ENCODE measurements at places on chromosomes 3 and 15.

DNA sequence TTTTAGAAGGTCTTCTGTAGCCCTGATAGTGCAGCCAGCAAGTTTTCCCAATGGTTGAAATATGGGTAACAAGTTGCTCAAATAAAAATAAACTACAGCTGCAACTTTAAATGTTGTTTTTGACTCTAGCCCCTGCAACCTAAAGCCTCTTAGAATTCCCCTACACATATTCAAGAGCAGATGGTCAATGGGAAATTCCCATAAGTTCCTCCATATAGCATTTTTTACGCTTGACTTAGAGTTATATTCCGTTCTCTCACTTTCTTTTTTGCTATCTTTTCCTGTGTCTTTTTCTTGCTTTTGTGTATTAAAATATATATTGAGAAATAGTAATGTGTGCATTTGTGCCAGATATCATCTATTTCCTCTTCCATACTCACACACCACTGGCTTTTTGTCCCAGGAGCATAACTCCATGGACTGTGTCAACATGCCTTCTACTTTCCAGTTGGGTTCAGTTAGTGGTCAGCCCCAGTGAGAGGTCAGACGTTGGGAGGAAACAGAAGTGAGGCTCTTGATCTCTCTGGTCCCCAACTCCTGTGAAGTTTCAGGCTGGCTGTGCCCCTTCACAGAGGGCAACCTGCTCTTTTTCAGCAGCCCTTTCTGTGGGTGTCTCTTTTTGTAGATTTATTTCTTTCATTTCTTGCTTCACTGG lies 63.3 kb upstream of the TP63 start:
- no peak for DNase-seq

GRCh38 chr15:62607643-62608042 lies 434.9 kb upstream of the TPM1 start:
- no peak for DNase-seq

- no peak for DNase-seq
Measured at GRCh38 chr3:194032828-194033435, 103.0 kb upstream of the HES1 start.

GRCh38 chr15:70062321-70062956 lies 35.3 kb downstream of the TLE3 start:
- no peak for DNase-seq

- no peak for DNase-seq
Measured at GRCh38 chr3:113104357-113105092, 106.8 kb upstream of the BOC start.

DNA sequence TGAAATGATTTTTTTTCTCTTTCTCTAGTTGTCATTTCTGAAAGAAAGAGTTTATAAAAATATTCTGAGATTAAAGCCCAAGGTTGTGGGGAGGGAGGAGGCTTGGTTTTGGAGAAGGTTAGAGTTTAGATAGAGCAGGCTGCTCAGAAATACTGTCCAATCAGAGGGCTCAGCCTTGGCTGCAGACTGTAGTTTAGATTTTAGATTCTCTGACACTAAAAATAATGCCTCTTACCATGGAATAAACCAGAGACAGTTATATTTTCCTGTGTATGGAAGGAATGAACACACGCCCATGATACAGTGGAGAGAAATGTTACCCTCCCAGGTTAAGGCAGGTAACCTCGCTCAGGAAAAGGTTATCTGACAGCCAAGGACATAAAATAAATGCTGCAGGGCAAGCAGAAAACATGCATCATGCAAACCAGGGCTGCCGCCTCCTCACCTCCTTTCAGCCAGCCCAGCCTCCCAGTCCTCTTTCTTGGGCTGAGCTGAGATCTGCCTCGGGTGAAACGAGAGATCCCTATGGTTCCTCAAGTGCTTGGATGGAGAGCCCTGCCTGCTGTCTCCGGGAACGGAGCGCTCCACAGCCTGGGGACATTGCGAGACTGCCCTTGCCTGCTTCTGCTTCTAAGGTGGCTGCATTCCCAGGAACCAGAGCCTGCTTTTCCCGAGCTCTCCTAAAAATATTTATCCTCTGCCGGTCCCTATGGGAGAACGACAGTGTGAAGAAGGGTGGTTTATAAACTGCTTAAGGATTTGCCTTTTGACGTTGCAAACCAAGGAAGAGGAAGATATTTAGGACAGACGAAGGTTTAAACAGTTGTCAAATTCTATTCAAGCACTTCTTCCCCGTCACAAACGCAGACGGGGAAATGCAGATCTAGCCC lies 848 bp downstream of the NCEH1 start:
- no peak for DNase-seq

DNA sequence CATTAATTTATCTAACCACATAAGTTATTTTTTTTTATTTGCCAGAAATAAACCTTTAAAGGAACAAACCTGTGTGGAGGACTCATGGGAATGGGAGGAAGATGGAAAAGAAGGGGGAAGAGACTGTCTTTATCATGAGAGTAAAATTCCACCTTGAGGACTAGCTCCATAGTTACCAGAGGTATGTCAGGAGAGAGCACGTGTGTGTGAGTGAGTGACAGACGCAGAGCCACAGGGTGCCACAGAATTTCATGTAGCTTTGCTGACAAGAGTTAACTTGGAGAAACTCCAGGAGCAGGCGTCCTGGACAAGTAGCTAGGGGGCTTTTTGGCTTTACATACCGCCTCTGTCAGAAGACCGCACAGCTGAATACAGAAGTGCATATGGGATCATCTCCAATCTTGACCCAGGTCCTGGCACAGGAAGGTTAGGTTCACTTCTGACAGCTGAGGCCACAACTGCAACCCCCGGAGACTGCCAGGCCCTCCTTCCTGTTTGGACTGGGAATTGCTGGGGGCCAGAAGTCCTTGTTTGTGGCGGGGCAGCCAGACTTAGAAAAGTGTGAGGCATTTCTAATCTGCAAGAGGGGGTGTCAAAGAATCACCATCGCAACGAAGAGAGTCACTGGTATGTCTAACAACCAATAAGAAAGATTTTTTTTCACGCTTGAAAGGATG lies 197.8 kb upstream of the TPM1 start:
- no peak for DNase-seq
